ENCODE measurements at places on chromosomes 2 and 18. TPM values are rescaled to one million over a fixed set of nuclear protein-coding genes. Genes with fewer than 3 reads are reported as not detected.

DNA sequence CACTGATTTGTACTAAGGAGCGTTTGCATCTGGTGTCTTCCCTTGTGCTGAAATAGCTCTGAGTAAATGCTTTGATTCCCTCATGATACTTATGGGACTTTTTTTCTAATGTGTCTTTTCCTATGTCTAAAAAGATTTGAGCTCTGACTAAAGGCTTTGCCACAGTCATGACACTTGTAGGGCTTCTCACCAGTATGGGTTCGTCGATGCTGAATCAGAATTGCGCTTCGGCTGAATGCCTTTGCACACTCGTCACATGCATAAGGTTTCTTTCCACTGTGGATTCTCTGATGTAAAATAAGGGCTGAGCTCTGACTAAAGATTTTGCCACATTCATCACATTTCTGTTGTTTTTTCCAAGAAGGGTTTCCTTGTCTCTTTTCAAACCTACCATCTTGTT, 8.0 kb downstream of the ZNF396 start:
- DNase-seq, result no peak

GRCh38 chr2:76268902-76269620, 558.3 kb upstream of the GCFC2 start:
- DNase-seq, result no peak

GRCh38 chr2:189134485-189134884, 45.1 kb downstream of the COL5A2 start:
- no peak for DNase-seq

DNA sequence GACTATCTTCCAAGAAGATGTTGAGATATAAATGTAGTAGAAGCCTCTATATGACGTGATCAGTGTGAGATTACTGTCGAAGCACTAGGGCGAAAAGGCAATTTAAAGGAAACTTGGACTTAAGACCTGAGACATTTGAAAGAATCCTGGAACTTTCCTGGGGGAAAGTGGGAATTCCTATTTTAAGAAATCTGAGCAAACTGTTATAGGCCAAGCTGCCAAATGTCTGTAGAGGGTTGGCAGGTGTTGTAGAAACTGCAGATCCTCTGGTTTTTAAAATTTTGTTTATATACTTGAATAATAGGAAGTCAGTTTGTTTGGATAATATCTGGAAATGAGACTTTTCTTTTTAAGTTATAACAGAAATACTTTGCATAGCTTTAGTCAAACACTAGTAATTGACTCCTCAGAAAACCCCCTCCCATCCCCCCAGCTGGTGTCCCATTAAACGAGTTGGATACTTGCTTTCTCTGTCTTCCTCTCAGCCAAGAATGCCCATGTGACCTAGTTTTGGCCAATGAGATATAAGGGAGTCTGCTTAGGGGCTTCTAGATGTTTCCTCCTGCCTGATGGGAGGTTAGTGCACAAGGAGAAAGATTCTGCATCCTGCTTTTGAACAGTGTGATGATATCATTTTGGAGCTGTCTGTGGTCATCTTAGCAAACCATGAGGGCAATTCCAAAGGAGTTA, 61.2 kb downstream of the MOGAT1 start:
- DNase-seq, result no peak

The KCNG2 gene
- not detected for total RNA-seq

The FAHD2A gene
- 90.2 TPM for total RNA-seq

The PPM1G gene
- total RNA-seq, result 75.2 TPM

The IL1RL1 gene
- total RNA-seq, result 5.0 TPM

Data from thyroid gland (tissue), 4 donors.